ENCODE measurements at places on chromosomes 6 and 20.
A peak's percentile ranks its signal among the peaks of the same experiment; 100 is the strongest.

GRCh38 chr20:13337090-13337784 lies 116.2 kb downstream of the ISM1 start:
- no peak for DNase-seq

DNA sequence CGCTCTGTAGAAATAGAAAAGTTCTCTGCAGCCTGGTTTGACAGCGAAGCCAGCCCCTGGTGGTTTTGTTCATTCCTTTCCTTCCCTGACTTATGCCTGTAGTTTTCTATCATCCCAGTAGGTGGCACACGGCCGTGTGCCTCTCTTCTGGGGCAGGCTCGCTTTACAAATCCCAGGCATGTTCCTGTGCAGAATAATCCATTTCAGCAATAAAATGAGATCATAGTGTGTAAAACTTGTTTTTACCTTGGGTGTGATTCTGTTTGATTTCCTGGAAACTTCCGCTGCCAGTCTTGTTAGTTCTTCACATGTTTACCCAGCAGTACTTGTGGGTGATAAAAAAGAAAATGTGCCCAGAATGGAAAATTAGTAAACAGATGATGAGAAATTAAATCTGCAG lies 7.4 kb upstream of the INSM1 start:
- DNase-seq: peak; percentile 70

DNA sequence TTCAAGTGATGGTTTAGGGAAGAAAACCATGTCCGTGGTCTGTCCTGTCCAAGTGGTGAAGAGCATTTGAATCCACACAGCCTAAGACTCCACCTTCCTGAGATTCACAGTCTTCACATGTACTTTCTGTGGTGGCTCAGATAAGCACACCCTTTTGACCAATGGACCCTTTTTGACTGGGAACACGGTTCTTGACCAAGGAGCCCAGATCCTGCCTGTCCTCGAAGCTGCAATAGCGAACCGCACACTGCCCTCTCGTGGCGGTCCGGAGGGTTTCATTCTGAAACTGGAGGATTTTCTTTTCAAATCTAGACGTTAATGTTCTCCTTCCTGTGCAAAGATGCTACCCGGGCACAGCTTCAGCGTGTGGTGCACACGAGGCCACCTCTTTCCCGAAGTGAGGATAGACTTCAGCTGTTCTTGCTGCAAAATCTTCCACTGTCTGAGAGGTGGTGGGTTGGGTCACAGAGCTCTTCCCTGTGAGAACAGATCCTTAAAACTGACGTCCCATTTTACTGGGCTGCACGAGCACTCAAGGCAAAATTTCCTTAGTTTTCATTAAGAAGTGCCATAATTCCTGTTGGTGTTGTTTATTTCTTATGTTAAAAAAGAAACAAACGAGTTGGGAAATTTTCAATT lies 90.5 kb downstream of the SYNJ2 start:
- DNase-seq: peak; percentile 81

- peak; percentile 67 for DNase-seq
Measured at GRCh38 chr6:146357578-146358430, 185.8 kb upstream of the RAB32 start.

- no peak for DNase-seq
Measured at GRCh38 chr6:135493218-135493961, 4.2 kb downstream of the AHI1 start.

DNA sequence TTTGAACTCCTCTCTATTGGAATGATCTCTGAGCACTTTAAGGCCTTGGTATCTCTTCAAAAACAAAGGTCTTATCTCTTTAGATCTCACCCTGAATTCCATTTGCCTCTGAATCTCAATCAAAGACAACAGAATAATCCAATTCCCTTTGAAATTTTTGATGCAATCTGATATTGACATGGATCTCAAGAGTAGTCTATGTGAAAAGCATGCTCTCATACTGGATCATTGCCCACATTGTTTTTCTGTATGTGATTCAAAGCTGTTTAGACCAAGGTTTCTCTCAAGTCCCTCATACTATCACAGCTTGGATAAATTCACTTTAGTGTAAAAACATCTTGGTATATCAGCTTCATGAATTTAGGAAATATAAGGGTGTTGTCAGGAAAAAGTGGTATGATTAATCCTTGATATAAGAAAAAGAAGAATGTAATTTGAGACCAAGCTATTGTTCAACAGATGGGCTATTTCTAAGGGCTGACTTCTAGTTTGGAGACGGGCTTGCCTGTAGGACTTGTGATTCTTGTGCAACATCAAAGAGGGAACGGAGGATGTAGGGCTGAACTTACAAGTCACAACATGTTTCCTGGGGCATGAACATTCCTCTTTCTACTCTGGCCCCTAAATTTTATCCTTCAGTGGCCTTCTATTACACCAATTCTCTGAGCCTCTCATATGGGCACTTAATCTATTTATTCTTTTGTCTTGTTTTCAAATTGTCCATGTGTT lies 77.9 kb upstream of the CITED2 start:
- DNase-seq: peak; percentile 25

DNA sequence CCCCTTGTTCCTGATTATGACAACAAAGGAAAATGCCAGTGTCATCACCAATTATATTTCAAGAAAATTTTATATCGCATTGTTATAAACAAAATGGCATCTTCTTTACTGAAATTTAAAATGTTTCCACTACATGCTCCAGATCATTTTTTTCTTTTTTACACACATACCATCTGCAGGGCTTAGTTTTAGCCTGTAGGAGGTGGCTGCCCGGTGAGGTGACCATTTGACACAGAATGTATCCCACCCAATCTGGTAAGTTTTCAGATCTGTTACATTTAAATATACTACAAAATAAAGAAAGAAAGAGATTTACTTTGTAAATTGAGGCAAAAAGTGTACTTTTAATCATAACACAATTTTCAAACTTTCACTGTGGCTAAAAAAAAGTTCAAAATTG lies 81.8 kb downstream of the COL12A1 start:
- DNase-seq: no peak

DNA sequence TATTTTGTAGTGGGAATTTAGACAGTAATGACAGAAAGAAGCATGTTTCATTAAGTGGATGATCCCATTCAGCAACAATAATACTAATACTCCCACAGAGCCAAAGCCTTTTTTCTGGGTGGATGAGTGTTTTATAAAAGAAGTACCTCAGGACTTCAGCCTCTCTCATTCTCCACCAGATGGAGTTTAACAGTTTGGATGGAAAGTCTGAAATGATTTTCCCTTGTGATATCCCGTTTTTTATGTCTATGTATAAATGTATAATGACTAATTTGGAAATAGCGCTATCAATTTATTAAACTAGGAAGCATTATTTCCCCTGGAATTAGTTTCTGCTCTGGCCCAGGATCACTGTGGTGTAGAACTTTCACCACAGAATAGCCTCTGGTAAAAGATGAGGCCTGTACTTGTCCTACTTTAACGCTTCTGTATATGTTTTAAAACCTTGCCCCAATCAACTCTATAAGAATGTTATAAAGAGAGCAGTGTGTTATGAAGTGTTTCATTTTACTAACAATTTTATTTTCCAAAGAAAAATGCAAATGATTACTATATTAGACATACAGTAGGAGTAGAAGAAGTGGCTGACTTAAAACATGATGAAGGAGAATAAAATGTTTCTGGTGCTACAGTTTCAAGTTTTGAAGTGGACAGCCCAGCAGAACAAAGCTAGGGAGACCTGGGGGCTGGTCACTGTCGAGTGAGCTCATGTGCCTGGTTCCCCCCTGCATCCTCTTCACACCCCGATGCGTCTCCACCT lies 135.6 kb downstream of the HIVEP1 start:
- DNase-seq: no peak

Measured in NB4 (cell line).